Aorta (tissue), 5 donors: ENCODE measurements at places on chromosomes 6 and 20. TPM values are rescaled to one million over a fixed set of nuclear protein-coding genes. Genes with fewer than 3 reads are reported as not detected.

- no peak overlapping the region for H3K4me3 ChIP-seq
- H3K36me3 ChIP-seq: peaks cover 3% of the 10 kb centered on the region
- no peaks in the 10 kb centered on the region for H3K27me3 ChIP-seq
- H3K27ac ChIP-seq: no peak overlapping the region
- no peaks in the 10 kb centered on the region for H3K4me1 ChIP-seq
Observed at GRCh38 chr6:36683656-36684446, 5.3 kb downstream of the CDKN1A start.

GRCh38 chr6:154783229-154783628, 50.0 kb downstream of the SCAF8 start:
- H3K27ac ChIP-seq: no peak overlapping the region
- no peaks in the 10 kb centered on the region for H3K4me1 ChIP-seq
- no peak overlapping the region for H3K4me3 ChIP-seq
- no peaks in the 10 kb centered on the region for H3K36me3 ChIP-seq
- no peaks in the 10 kb centered on the region for H3K27me3 ChIP-seq
- DNase-seq: no peak

The SLC24A3 gene
- 24.9 TPM for total RNA-seq

- H3K4me3 ChIP-seq: no peak overlapping the region
- H3K27me3 ChIP-seq: no peaks in the 10 kb centered on the region
- H3K27ac ChIP-seq: no peak overlapping the region
- no peaks in the 10 kb centered on the region for H3K36me3 ChIP-seq
- no peak for DNase-seq
Observed at GRCh38 chr6:108163644-108164542, 1.9 kb upstream of the NR2E1 start.

The HDGFL1 gene
- total RNA-seq: not detected
